ENCODE measurements at places on chromosomes 5 and 9.

DNA sequence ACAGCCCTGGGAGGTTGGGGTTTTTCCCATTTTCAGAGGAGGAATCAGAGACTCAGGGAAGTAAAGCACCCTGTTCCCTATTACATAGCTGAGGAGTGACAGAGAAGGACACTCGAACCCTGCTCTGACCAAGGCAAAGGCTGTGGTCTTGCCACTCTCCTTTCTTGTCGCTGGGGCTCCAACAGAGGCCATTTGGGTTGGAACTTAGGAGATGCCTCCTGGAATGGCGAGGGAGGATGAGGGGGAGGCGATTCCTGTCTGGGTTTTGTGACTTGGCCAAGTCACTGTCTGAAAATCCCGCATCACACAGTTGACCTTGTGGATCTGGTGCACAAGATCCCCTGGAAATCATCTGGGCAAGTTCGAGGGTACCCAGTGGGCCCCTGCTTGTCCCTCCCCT is 64.0 kb upstream of the HAND1 start:
- no peak for DNase-seq

DNA sequence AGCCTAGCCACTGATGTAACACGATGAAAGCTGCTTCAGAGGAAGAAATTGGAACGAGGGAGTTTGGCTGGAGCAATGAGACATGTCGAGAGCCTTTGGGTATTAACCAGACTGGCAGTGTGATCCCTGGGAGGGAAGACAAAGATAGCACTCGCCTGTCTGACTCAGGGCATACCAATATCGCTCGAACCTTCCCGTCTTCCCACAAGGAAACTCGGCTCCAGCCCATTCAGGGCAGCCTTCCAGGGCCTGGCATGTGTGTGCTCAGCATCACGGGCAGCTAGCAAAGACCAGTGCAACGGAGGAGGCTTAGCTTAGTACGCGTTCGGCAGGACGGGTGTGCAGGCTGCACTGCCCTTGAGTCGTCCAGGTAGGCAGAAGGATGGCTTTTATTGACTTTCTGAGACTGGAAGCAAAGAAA is 356.9 kb upstream of the WWC1 start:
- DNase-seq = no peak

DNA sequence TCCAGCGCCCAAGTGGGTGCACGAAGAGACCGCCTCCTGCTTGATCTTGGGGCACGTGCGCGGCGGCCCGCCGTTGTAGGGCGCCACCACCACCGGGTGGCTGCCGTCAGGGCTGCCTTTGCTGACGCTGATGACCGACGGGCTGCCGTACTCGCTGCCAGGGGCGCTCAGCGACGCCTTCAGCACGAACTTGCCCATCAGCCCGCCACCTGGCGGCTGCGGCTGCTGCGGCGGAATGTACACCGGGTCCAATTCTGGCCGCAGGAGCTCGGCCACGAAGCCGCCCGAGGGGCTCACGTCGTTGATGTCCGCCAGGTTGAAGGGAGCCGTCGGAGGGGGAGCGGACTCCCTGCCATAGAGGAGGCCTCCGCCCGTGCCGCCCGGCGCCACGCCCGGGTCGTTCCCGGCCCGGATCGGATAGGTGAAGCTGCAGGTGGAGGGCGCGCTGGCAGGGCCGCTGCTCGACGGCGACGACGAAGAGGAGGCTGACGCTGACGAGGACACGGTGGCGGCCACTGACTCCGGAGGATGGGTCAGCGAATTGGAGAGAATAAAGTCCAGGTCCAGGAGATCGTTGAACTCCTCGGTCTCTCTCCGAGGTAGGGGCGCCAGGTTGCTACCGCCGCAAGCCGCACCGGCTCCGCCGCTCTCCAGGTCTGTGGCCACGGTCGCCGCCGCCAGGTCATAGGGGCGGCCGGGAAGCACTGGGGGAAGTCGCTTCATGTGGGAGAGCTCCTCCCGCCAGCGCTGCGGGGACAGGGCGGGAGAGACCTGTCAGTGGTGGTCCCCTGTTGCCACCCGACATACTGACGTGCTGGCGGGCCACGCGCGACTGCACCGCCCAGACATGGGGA is 1.8 kb downstream of the KLF4 start:
- DNase-seq = peak; percentile 40

DNA sequence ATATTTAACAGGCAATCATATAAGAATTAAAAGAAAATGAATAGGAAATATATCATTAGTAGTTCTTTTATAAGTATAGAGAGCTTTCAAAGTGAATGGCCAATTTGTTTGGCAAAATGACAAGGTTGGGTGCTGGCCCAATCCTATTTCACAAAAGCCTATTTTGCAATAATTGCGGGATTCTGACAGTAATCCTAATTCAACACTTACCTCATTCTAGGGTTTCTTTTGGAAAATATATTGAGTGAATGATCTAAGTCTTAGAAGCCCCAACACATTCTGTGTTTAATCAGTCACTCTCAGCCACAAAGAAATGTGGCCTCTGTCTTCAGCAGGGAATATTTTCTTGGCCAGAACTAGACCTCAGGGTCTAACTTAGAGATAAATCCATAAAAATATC is 835.9 kb upstream of the ZNF608 start:
- DNase-seq = no peak

- no peak for DNase-seq
These were observed 130.9 kb downstream of the C9orf50 start for GRCh38 chr9:129489838-129490582.

DNA sequence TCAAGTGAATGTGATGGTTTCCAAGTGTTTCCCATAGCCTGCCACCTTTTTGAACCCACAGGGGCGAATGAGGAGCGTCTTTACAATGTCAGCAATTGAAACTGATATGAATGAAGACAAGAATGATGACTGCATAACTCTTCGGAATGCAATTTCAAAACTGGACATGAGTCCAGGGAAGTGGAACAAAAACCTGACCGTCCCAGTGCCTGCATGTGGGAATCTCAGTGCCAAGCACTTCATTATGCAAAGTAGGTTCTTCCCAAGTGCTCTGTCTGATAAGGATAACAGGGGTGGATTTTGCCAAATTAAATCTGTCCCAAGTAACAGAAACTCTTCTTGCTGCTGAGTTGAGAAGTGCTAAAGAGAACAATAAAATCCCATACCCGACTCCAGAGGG is 243.8 kb upstream of the ADAMTS16 start:
- no peak for DNase-seq

DNA sequence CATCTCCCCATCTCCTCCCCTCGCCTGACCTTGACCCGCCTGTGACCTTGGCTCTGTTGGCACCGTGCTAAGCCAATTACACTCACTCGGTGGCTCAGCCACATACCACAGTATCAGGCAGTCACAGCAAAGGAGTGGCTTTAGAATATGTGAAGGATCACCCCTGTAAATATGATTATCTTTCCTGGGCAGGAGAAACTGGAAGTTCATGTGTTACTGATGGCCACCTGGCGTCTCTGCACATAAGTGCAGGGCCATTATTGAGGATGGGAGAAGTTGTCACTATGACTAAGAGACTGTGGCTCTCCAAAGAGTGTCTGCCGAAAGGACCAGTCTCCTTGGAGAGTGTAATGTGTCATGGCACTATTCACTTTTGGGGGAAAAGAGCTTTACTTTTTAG is 116.9 kb upstream of the S1PR3 start:
- no peak for DNase-seq

GRCh38 chr5:161373345-161373707 is 173.2 kb downstream of the GABRB2 start:
- DNase-seq = no peak

- DNase-seq = no peak
These were observed 84.9 kb downstream of the GNA14 start for GRCh38 chr9:77563174-77563573.

- DNase-seq = no peak
These were observed 75.6 kb downstream of the USP20 start for GRCh38 chr9:129910628-129911567.

DNA sequence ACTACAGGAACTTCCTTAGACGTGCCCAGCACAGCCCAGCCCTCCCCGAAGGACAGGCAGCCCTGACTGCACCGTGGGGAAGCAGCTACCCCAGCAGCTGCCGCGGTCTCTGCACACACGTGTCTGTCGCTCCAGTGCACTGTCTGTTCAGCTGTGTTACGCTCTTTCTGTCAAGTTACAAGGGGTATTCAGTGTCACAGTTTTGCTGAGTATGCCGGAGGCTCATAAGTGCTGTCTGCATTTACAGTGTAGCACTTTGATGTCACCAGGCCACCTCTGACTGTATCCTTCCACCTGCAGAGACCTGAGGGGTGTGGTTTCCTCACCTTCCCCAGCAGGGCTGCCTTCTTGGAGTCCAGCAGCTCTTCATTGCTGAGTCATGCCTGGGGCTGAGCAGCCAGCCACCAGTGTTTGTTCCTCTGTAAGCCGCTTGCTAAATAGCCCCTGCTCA is 126.8 kb downstream of the EHMT1 start:
- peak; percentile 76 for DNase-seq

Measured in GM10248 (cell line).